NCI-H510A (cell line): ENCODE measurements at places on chromosomes 13 and 19.

DNA sequence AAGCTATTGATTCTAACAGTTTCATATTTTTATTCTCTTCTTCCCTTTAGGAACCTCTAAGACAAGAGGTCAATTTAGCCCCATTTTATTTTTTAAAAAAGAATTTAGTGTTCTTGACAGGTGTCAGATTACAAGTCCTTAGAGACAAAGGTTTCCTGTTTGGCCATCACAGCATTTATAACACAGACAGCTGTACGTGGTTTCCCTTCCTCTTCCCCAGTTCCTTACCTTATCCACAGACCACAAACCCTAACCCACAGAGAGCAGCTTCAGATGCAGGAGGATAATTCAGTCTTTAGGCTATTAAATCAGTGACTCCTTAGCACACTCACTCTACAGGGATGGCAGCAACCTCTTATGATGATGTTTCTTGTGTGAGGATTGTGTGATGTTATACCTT lies 1210.1 kb downstream of the DIAPH3 start:
- DNase-seq = no peak

- DNase-seq = no peak
Observed at GRCh38 chr19:29321116-29321515, 108.2 kb upstream of the UQCRFS1 start.

DNA sequence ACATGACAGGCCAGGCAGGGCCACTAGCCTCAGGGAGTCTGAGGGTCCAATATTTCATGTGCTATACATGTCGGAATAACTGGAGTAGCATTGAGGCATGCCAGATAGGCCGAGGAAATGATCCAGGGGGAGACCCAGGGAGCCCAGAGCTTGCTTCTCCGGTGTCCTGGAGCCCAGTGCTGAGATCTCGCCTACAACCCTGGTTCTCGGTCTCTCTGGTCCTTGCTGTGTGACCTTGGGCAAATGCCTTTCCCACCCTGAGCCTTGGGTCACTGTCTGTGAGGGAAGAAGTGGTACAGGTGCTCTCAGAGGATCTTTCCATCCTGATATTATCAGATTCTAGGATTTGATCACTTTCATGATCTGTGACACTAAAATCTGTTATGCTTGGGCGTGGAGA lies 11.3 kb downstream of the CBLC start:
- DNase-seq = no peak

DNA sequence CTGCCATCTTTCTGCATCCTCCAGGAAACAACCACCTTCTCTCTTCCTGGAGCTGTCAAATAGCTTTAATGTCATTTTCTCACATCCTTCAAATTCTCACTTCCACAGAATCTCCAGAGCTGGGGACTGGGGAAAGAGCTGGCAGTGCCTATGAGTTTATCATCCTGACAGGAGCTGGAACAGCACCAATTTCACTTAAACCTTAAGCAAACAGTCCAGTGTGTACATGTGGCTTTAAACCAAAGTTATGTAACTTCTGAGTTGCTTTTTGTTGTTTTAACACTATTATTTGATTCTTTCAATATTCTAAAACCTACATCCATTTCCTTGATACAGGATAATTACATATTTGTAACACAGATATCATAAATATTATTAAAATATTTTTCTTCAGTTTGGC lies 331.5 kb upstream of the ARGLU1 start:
- DNase-seq = peak; percentile 0

- no peak for DNase-seq
Observed at GRCh38 chr19:21940684-21941083, 70.1 kb downstream of the ZNF208 start.
